ENCODE measurements at places on chromosomes 5 and 9.

GRCh38 chr5:32170303-32171151, 3.6 kb downstream of the GOLPH3 start:
- no peak for DNase-seq

DNA sequence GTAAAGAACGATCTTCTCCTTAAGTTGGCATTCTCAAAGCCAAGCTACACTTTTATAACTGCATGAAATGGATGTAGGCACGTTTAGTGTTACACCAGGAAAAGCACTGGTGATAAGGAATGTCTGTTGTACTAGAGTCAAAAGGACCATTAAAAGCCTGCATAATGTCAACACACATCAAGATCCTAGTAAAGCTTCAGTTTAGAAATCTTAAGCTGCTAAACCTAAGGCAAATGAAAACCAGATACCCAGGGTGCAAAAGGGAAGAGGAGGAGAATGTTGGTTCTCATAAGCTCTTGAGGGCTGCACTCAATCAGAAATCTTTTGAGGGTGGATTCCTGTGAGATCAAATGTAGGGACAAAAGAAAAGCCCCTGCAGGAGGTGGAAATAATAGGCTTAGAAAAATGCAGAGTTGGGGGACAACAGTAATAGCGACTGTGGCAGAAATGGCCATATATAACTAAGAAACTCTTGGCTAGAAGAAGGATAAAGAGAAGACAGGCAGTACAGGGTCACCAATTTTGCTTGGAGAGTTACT, 148.2 kb downstream of the FBXL17 start:
- no peak for DNase-seq

DNA sequence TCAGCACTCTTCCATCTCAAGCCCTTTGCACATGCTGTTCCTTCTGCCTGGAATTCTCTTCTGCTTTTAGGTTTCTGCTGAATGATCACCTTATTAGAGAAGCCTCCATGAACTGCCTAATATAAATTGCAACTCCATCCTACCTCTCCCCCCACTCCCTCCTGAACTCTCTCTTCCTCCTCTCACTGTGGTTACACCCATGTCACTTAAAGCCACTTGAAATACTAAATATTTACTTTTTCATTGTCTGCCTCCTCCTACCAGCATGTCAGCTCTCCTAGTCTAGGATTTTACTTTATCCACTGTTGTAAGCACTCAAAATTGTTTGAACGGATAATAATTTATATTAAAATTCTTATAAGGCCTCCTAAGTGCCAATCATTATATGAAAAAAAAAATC, 43.8 kb downstream of the ACTL7B start:
- DNase-seq: no peak

DNA sequence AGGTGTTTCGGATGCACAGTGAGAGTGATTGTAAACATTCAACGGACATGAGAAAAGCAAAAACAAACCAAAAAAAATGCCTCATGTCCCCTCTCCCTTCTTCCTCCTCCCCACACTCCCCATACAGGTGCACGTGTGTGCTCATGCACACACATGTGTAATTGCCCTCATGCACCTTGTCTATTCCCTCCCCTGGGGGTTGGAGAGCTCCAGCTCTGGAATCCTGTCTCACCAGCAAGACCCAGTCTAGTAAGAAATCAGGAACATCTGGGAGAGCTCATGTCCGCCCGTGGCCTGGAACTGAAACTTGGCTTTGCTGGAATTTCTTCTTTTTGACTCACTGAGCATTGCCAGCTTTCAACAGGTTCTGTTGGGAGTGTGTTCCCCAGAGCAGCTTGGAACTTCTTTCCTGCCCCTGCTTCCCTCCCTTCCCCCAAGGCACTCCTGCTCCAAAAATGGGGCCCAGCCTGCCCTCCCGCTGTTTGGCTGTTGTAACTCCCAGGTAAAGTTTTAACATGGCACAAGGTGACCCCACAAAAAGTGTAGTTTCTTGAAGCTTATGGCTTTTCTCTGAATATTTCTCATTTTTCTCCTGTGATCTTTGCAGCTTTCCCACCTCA, 190.1 kb downstream of the NR3C1 start:
- no peak for DNase-seq

DNA sequence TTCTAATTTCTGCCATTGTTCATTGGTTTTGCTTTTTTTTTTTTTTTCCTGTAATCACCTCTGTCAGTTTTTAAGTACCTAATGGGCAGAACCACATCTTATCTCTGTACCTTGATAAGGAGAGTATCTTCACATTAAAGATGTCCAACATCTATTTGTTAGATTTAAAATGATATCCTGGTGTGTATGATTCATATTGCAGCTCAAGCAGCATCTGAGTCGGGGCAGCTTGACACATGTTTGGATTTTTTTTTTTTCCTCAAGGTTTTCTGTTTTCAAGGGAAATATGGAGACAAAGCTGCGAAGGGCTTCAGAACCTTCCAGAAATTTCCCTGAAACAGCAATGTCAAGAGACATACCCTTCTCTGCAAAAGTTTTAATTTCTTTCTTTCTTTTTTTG, 164.7 kb downstream of the DOCK2 start:
- DNase-seq: no peak

DNA sequence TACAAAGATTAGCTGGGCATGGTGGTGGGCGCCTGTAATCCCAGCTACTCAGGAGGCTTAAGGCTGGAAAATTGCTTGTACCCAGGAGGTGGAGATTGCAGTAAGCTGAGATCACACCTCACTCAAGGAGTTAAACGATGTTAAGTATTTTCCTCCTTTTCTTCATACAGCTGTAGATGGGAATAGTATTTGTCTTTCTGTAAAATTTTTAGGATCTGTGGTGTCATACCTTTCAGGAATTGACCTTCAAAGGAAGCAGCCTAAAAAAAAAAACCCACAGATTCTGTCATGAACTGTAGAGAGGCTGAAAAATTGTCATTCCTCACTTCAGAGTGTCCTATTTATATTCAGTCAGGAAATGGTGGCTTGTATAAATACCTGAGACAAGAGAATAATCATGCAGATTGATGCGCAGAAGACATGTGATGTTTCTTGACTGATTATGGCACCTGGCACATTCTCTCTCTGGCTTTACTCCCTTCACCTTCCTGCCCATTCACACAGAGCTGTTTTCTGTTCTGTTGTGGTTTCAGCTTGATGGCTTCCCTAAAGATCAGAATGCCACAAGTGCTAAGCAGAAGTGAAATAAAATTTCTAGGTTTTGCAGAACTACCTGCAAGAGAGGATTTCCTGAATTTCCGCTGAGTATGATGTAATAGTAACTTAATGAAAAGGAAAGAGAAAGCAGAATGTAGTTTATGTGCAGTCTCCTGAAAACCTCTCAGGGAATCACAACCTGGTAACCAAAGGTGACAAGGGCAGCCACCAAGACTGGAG, 3.8 kb downstream of the IFNA1 start:
- no peak for DNase-seq

DNA sequence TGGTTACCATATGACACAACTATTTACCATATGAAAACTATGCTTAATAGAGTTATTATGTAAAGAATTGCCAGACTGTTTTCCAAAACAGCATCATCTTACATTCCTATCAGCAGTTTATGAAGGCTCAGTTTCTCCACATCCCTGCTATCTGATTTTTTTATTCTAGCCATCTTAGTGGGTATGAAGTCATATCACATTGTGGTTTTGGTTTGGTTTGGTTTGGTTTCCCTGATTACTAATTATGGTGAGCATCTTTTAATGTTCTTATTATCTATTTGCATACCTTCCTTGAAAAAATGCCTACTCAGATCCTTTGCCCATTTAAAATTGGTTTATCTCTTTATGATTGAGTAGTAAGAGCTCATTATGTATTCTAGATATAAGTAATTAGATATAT, 199.4 kb upstream of the NFIL3 start:
- DNase-seq: no peak

DNA sequence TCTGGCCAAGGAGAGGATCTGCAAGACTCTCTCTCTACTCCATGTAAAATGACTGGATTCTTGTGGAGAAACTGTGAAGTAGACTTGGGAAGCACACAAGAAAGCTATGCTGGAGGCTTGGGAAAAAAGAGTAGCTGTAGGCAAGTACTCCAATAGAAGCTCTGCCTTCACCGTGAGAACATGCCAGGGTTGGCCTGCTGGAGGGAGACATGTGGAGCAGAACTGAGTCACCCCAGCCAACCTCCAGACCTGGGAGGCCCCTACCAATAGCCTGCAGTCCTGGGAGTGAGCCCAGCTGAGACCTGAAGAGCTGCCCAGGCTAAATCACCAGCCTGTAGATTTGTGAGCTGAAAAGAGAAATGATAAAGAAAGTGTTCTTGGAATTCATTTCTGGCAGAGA, 66.6 kb downstream of the DEPDC1B start:
- no peak for DNase-seq

GRCh38 chr5:172828911-172829431, 5.1 kb upstream of the ERGIC1 start:
- no peak for DNase-seq

DNA sequence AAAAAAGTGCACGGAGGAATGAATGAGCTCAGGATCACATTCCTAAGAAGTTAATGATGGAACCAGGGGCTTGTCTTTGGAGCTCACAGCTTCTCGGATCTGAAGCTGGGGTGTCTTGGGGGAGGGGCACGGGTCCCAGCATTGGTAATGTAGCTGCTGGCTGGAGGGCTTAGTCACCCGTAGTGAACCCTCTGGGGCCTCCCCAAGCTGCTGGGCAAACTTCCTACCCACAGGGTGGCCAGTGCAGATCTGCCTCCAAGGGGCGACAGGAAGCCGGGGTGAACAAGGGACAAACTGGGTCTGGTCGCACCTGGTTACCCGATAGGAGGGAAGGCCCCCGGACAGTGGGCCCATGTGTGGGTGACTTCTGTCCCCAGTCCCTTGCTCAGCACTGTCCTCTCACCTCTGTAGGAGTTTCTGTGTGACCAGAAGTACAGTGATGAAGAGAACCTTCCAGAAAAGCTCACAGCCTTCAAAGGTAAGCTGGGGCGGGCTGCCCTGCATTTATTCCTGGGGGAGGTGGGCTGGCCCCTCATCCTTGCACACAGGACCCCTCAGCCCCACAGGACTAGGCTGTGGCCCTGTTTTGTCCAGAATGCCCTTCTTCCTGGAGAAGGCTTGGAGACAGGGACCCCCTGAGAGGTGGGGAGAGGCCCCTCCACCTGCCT, 14.1 kb upstream of the NUP214 start:
- no peak for DNase-seq

GRCh38 chr9:121987314-121987713, 105.8 kb downstream of the TTLL11 start:
- no peak for DNase-seq

DNA sequence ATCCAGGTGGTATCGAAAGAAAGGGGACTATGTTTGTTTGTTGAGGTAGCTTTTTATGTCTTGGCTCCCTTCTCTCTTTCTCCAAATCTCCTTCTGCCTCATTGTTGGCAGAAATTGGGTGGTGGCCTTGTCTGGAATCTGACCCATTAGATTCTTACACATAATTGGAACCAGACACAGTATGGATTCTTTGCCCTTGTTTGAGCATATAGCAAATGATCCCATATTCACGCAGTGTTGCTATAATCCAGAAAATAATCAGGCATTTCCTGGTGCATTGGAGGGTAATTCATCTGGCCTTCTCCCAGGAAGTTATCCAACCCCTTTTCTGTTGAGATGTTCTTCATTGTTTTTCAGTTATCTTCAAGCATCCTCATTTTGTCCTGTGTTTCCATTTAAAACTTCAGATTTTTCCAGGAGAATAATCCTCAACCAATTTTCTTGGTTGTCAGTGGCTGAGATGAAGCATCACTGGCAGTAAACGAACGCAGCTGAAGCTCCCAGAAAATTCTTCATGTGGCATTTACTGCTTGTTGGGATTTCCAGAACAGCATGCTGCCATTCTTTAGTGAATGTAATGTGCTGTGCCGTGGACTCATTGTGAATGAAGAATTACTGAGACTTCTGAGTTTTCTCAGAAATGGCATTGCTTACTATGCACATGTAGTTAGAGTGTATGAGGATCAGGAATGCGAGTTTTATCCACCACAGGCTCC, 70.5 kb upstream of the NTRK2 start:
- DNase-seq: no peak

DNA sequence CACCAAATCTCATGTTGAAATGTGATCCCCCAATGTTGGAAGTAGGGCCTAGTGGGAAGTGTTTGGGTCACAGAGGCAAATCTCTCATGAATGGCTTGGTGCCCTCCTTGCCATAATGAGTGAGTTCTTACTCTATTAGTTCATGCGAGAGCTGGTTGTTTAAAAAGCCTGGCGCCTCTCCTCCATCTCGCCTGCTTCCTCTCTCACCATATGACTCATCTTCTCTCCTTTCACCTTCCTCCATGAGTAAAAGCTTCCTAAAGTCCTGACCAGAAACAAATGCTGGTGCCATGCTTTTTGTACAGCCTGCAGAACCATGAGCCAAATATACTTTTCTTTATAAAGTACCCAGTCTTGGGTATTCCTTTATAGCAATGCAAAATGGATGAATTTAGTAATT, 20.9 kb upstream of the ARHGAP26 start:
- no peak for DNase-seq

DNA sequence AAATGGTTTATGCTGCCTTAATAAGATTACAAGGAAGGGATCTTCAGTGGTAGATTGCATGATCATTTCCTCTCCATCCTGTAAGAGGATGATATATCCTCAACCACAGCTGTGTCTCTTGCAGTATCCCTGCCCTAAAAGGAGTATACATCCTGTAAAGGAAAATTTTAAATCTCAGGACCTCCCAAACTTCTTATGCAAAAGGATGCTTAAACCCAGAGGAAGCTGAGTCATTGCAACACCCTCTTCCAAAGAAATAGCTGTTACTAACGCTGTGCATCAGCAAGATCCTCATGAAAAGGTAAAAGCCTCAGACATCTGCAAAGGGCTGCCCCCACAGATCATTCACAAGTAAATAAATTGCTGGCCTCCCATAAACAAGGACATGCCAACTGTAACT, 599.0 kb downstream of the PRELID2 start:
- DNase-seq: no peak

DNA sequence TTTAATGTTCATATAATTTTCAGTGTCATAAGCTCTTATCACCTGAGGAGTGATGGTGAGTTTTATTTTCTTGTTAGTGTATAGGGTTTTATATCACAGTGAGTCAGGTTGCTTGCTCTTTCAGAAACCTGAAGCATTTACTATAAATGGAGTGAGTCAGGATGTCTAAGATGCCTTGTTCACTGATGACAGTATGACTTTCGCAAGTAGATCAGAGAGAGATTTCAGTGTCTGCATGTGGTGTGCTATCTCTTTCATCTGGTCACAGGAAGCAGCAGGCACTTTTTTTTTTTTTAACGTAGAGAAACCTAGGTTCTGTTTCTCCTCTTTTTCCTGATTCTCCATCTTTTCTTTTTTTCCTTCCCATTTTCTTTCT, 237.1 kb downstream of the DMRTA1 start:
- no peak for DNase-seq

GRCh38 chr5:92309336-92309991, 926.3 kb upstream of the ARRDC3 start:
- DNase-seq: no peak

DNA sequence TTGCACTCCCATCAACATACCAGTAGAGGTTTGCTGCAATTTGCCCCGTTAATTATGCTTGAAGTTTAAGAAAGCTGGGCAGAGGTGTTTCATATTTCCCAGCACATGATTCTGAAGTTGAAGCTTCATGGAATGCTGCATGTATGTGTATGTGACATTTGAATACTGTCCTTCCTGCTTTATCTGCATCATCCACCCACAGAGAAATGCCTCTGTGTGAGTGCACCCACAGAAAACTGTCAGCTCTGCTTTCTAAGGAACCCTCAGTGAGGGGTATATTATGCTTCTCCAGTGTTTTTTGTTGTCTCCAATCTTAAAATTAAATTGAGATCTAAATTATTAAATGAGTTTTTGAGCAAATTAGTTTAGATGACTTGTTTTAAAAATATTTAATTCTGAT, 358.1 kb upstream of the PIK3R1 start:
- no peak for DNase-seq
